ENCODE measurements at places on chromosomes 11 and 22.

DNA sequence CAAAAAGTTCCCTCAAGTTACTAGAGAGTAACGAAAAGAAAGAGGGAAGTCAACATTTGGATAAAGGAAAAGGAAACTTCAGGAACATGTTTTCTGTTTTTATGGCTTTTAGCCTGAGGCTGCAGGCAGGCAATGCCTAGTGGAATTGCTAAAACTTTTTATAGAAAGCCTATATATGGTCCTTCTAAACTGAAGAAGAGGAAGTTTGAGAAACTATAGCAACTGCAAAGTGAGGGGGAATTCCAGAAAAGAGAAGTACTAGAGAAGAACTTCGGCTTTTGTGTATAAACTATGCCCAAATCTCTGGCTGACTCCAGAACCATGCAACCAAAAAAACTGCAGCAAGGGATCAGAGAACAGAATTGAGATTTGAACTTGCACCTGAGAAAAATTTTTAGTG lies 74.3 kb upstream of the ARHGAP42 start:
- DNase-seq: no peak

- DNase-seq: no peak
Observed at GRCh38 chr11:130580372-130580771, 131.9 kb downstream of the ADAMTS15 start.

DNA sequence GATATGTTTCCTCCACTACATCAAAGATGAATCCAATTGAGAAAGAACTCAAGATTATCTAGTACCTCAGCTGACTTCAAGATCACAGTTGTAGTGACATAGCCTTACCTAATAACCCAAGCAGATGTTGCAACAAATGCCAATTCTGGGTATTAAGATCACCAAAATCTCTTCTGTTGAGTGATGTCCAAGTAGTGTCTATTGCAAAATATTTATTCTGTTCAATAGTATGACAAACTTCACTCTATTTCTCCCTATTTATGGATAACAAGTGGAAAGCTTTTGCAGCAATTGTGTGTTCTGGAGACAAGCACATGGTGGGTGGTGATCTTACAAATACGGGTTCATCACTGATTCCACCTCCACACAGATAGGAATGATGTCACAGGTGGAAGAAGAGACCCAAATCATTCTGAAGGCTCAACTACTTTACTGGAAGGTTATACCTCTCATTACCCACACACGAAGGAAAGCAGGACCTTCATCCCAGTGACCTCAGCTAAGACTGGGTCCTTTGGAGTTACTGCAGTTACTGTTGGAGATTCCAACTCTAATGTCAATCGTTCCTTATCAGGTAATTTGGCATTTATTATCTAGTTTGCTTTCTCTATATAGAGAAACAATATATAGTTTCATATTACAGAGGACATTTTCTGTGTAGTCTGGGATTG lies 72.0 kb downstream of the CD44 start:
- no peak for DNase-seq

- no peak for DNase-seq
Observed at GRCh38 chr22:50304528-50305392, 2.7 kb downstream of the PLXNB2 start.

DNA sequence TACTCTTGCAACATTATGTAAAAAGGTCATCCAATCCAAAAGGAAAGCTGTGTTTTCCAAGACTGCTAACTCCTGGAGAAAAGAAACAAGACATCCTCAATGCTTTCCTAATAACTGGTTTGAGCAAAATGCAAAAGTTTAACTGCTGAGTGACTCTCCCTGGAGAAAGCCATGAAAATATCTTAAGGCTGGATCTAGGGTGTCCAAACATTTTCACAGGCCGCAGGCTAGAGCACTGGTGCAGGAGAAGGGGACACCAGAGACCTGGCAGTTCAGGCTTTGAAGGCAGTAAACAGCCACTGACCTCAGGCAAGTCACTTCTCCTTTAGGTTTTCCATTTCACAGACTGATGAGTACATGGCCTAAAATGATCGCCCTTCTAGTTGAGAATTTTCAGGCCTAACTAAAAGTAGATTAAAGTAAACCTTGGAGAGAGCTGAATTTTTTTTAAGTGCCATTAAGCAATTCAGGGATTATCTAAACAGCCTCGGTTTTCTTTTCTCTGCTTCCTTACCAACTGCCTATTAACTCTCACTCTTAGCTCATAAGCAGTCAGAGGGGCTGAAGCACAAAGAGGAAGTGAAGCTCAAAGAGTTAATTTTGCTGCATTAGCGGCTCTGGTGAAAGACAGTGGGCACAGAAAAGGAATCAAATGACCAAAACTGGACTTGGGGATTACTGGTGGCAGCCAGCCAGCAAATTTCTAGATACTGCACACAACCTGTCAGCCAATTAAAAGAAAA lies 2.3 kb downstream of the CHKA start:
- DNase-seq: no peak

GRCh38 chr11:58628446-58628845 lies 6.0 kb downstream of the CNTF start:
- no peak for DNase-seq

DNA sequence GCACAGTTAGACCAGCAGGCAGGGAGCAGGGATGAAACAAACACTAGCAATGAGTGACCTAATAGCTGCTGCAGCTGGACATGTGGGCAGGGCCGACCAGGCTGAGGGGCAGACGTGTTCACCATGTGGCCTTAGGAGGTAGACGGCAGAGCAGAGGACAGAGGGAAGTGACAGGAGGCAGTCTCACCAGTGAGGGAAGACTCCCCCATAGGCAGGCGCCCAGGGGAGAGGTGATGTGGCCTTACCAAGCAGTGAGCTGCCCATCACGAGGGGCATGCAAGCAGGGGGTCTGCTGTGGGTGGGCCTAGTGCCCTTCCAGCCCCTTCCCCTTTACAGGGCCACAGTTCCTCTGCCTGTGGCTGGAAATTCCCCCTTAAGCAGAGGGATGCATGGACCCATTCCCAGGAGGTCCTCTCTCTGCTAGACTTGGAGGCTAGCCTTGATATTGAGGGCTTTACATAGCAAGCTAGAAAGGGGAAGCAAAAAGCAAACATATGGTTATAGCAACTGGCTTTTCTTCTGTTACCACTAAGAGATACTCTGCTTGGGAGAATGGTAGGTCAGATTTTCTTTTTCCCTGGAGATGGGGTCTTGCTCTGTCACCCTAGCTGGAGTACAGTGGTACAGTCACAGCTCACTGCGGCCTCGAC lies 67.6 kb downstream of the MPPED1 start:
- no peak for DNase-seq

DNA sequence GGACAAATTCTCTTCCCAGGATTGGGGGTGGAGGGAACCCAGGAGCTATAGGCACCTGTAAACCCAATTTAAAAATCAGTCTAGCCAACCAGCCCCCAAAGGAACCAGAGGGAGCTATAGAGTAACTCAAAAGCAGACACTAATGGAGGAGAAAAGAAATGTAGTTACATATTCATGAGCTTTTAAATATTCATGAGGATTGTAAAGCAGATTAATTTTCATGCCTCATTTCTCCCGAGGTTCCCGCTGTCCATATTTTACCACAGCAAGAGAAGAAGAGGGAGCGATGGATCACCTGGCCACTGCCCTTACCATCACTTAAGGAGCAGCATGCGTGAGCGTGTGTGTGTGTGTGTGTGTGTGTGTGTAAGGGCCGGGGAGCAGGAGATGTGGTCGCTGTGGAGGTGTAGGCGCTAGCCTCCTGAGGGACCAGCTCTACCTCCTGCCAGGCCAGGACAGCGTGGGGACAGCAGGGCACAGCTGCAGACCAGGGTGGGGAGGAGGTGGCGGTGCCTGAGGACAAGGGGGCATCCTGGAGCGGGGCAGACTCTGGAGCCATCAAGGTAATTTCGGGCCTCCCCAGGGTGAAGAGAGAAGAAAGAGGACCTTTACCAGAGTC lies 100.7 kb upstream of the THY1 start:
- DNase-seq: no peak

Measured in activated CD4-positive, alpha-beta T cell treated with anti-CD3 and anti-CD28 coated beads for 24 hours (primary cell).